ENCODE measurements at places on chromosomes 7 and 10.
A peak's percentile ranks its signal among the peaks of the same experiment; 100 is the strongest.

DNA sequence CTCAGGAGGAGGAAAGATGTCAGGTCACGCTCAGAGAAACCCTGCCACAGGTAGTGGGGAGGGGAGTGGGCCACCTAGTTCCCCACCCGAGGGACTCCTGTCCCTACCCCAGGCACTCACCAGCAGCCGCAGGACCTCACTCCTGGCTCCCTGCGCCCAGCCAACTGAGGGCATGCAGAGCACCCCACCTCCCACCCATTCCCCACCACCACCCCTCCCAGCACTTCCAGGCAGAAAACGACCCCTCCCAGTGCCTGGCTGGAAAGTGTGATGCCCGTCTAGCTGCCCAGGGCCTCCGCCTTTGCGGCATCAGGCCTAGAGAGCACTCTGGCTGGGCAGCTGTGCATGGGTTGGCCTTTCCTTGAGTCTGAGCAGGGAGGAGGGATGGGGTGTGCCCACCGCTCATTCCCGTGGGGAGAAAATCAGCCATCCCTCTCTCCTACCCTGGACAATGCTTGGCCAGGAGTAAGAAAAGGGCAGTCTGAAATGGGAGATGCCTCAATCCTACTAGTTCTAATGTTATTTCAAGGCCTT lies 1.3 kb downstream of the C10orf105 start:
- no peak for DNase-seq

DNA sequence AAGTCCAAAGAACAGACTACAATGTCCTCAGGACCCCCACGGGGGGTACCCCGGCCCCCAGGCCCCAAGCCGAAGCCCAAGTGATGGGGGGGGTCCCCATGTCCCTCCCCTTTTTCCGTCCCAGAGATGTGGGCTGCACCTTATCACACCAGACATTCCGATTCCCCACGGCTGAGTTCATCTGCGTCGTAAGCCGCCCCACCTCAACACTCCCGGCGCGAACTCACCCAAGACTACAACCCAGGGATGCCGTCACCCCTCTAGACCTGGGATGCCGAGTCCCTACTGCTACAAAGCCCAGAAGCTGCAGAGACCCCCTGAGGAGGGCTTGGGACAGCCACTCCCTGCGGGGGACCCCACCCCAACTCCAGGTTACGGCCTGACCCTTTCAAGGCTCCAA lies 14.5 kb downstream of the PDGFA start:
- no peak for DNase-seq

DNA sequence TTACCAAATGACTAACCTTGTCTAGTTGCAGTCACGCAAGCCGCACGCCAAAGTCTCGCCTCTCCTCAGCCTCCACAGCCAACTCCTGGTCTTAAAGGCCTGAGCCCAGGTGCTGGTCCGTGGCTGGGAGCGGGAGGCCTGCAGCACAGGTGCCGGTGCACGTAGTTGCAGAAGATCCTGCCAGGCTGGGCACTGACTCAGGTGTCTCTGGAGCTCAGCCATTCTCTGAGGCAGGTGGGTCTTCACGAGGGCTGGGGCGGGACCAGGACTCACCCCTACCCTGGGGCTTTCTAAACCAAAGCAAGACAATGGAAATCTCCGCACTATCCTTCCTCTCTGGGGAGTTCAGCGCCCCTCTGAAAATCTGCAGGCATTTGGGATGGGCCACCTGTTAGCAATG lies 216.4 kb downstream of the MLLT10 start:
- DNase-seq = no peak

GRCh38 chr7:137916980-137917645 lies 70.3 kb upstream of the DGKI start:
- DNase-seq = no peak

GRCh38 chr10:50275650-50276235 lies 24.4 kb upstream of the ASAH2 start:
- peak; percentile 42 for DNase-seq

DNA sequence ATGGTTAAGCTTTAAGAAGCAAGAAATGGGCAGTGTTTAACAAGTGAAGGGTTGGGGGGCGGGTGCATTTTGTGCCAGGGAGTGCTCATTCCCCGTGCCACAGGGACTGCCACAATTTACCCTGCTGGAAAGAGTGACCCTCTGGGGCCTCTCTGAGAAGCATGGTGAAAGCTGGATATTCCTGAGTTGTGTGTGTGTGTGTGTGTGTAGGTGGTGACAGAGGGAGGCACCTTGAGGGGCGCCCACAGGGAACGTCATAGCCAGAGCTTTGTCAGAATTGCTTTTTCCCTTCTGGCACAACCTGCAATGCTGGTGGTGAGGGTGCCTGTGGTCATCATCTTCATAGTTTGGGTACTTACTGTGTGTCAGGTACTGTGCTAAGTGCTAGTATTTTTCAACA lies 2.5 kb upstream of the WDR86 start:
- DNase-seq = no peak

- DNase-seq = no peak
Measured at GRCh38 chr10:69492091-69492745, 41.0 kb downstream of the TSPAN15 start.

GRCh38 chr10:28393956-28394568 lies 91.2 kb upstream of the MPP7 start:
- peak; percentile 75 for DNase-seq

- no peak for DNase-seq
Measured at GRCh38 chr10:43002596-43002995, 74.3 kb upstream of the RET start.
